ENCODE measurements at places on chromosomes 3 and 15. TPM values are rescaled to one million over a fixed set of nuclear protein-coding genes. Genes with fewer than 3 reads are reported as not detected.

- no peak overlapping the region for H3K4me3 ChIP-seq
- no peak for DNase-seq
- no peak overlapping the region for H3K27ac ChIP-seq
- H3K4me1 ChIP-seq, result peaks cover 9% of the 10 kb centered on the region
Observed at GRCh38 chr3:4292301-4292700, 10.9 kb upstream of the SETMAR start.

DNA sequence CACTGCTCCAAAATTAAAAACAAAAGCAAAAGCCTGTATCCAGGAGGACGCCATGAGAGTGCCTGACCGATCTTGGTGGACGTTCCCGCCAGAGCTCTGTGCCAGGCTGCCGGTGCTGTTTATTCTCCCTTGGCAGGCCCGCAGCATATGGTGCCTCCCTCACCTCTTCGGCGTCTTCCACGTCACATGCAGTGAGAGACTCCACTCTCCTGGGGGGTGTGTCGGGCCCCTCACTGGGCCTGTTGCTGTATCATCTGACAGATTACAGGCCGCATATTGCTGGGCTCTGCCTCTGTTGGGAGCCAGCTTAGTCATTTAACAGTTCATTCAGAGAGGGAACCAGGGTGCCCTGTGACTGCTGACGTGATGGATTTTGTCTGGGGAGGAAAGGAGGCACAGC lies 86.4 kb upstream of the ARRDC4 start:
- no peak for DNase-seq
- H3K4me1 ChIP-seq, result peaks cover 2% of the 10 kb centered on the region
- no peak overlapping the region for H3K27ac ChIP-seq
- H3K4me3 ChIP-seq, result no peak overlapping the region
- H3K36me3 ChIP-seq, result no peaks in the 10 kb centered on the region

Gene MESP1
- 1.1 TPM for total RNA-seq

GRCh38 chr3:37074178-37074577 lies 80.9 kb downstream of the MLH1 start:
- H3K27ac ChIP-seq, result no peak overlapping the region
- no peaks in the 10 kb centered on the region for H3K27me3 ChIP-seq
- peaks cover 13% of the 10 kb centered on the region for H3K4me1 ChIP-seq
- peaks cover 25% of the 10 kb centered on the region for H3K36me3 ChIP-seq
- DNase-seq, result no peak

- no peak for DNase-seq
- H3K4me1 ChIP-seq, result peaks cover 7% of the 10 kb centered on the region
- H3K27me3 ChIP-seq, result peaks cover 7% of the 10 kb centered on the region
- H3K27ac ChIP-seq, result no peak overlapping the region
- no peaks in the 10 kb centered on the region for H3K36me3 ChIP-seq
- H3K4me3 ChIP-seq, result no peak overlapping the region
Observed at GRCh38 chr15:48595981-48596380, 49.5 kb downstream of the FBN1 start.

Gene EBLN2
- total RNA-seq, result 6.3 TPM

Gene SNTN
- not detected for total RNA-seq

Gene TRPM1
- not detected for total RNA-seq

- H3K4me3 ChIP-seq, result no peak overlapping the region
- peaks cover 9% of the 10 kb centered on the region for H3K4me1 ChIP-seq
- H3K27ac ChIP-seq, result no peak overlapping the region
- H3K27me3 ChIP-seq, result peaks cover 13% of the 10 kb centered on the region
- H3K36me3 ChIP-seq, result no peaks in the 10 kb centered on the region
Observed at GRCh38 chr3:156978481-156978961, 152.4 kb downstream of the LEKR1 start.

Gene TASOR
- total RNA-seq, result 60.4 TPM

DNA sequence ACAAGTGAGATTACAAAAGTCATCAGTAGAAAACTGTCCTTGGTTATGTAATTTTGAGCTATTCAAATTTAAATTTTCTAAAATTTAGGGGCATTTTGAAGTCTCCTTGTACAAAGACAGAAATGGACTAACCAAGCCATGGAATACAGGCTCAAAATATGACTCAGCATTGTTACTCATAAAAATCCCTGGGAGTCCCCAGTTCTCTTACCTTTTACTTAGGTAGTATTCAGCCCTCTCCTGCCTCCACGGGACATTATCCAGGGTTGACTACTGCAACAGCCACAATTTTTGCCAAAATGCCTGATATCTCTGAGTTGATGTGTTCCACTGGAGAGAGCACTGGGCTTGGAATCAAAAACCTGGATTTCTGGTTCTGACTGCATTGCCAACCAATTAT lies 25.0 kb downstream of the CLDN18 start:
- no peaks in the 10 kb centered on the region for H3K36me3 ChIP-seq
- H3K27ac ChIP-seq, result no peak overlapping the region
- H3K4me1 ChIP-seq, result no peaks in the 10 kb centered on the region
- peaks cover 25% of the 10 kb centered on the region for H3K27me3 ChIP-seq
- DNase-seq, result no peak

Gene PRTG
- total RNA-seq, result not detected

DNA sequence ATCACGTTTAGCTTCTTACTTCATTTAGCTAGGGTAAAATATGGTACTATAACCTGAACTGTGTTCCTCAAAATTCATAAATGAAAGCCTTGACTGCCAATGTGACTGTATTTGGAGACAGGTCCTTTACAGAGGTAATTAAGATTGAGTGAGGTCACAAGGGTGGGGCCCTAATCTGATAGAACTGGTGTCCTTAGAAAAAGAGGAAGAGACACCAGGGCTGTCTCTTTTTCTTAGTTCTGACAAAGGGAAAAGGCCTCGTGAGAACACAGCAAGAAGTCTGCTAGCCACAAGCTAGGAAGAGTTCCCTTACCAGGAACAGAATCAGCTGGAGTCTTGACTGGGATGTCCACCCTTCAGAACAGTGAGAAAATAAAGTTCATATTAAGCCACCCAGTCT lies 162.7 kb downstream of the GMNC start:
- H3K4me3 ChIP-seq, result no peak overlapping the region
- no peaks in the 10 kb centered on the region for H3K36me3 ChIP-seq
- peaks cover 32% of the 10 kb centered on the region for H3K27me3 ChIP-seq
- no peaks in the 10 kb centered on the region for H3K4me1 ChIP-seq

Gene AMOTL2
- not detected for total RNA-seq

Gene SMAD6
- 0.40 TPM for total RNA-seq

DNA sequence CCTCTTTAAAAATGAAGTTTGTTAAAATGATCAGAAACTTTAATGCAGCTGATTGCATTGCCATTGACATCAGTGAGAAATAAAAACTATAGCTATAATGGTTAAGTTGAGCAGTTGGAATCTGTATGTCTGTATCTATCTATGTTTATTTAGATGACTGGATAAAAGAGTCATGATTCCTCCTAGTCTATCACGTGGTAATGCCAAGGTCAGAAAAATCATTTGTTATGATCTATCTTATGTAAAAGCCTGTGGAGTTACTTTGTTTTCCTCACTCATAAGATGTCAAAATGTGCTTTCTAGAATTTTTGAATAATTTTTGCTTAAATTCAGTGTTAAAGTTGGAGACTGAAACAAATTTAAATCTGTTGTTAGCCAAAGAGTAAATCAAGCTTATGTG lies 63.3 kb downstream of the MBNL1 start:
- peaks cover 69% of the 10 kb centered on the region for H3K4me1 ChIP-seq
- H3K27ac ChIP-seq, result no peak overlapping the region
- H3K36me3 ChIP-seq, result peaks cover 62% of the 10 kb centered on the region
- no peaks in the 10 kb centered on the region for H3K27me3 ChIP-seq

DNA sequence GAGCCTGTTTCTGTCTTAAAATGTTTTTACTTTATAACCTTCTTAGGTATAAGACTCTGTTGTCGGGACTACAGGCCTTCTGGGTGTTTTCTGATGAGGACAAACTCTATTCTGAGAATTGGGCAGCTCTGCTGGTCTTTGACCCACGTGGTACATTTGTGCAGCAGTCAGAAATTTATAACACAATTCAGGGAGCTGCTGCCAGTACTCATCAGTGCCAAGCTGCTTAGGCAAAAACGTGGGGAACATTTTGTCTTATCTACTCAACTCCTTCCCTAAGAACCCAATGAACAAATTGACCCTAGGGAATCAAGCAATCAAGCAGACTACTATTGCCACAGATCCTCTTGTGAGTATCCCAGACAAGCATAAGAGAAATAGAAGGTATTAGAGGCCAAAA lies 180.7 kb upstream of the PDZRN3 start:
- no peaks in the 10 kb centered on the region for H3K27me3 ChIP-seq
- no peaks in the 10 kb centered on the region for H3K36me3 ChIP-seq
- H3K4me1 ChIP-seq, result no peaks in the 10 kb centered on the region
- no peak for DNase-seq
- H3K27ac ChIP-seq, result no peak overlapping the region
- H3K4me3 ChIP-seq, result no peak overlapping the region

DNA sequence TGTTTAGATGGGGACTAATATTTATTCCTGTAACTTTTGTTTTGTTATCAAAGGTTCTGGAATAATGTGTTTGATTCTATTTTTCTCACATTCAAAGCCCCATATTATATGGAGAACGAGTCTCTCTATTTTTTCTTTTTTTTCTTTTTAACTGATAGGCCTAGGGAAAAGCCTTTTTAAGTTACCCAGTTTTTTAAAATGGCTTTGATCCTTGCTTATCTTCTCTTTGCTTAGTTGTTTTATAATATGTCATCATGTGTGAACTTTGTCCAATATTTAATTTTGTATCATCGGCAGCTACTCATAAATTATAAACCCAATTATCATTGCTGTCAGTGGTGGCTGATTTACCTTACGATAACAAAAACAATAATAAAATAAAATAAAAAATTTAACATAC lies 610.3 kb upstream of the BCHE start:
- no peaks in the 10 kb centered on the region for H3K4me1 ChIP-seq
- H3K27me3 ChIP-seq, result no peaks in the 10 kb centered on the region
- H3K36me3 ChIP-seq, result no peaks in the 10 kb centered on the region
- DNase-seq, result no peak
- no peak overlapping the region for H3K4me3 ChIP-seq
- no peak overlapping the region for H3K27ac ChIP-seq

Gene FES
- total RNA-seq, result 8.6 TPM

- no peaks in the 10 kb centered on the region for H3K27me3 ChIP-seq
- H3K4me3 ChIP-seq, result no peak overlapping the region
- DNase-seq, result no peak
- H3K27ac ChIP-seq, result no peak overlapping the region
- no peaks in the 10 kb centered on the region for H3K4me1 ChIP-seq
Observed at GRCh38 chr3:33612607-33613006, 105.4 kb downstream of the CLASP2 start.

GRCh38 chr3:191300422-191300821 lies 28.8 kb upstream of the CCDC50 start:
- H3K4me3 ChIP-seq, result no peak overlapping the region
- no peaks in the 10 kb centered on the region for H3K36me3 ChIP-seq
- peaks cover 5% of the 10 kb centered on the region for H3K27me3 ChIP-seq
- no peak for DNase-seq
- H3K27ac ChIP-seq, result no peak overlapping the region

Gene TFRC
- 239 TPM for total RNA-seq

DNA sequence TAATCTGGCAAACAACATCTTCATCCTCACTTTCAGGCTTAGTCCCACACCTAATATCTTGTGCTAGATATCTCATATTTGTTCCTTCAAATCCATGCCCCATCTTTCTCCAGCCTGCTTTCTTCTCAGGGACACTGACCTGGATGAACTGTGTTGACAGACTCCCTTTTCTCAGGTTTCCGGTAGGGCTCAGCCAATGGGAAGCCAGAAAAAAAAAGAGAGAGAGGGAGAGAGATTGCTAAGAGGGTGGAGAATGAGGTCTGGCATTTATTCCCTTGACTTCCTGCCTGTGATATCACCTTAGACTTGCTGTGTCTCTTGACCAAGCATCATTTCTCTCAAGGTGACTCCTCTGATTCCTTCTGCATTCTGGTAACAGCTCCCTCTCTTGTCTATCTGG lies 145.6 kb upstream of the ABI3BP start:
- DNase-seq, result no peak
- peaks cover 9% of the 10 kb centered on the region for H3K4me1 ChIP-seq
- no peak overlapping the region for H3K27ac ChIP-seq

Gene RETNLB
- total RNA-seq, result not detected

DNA sequence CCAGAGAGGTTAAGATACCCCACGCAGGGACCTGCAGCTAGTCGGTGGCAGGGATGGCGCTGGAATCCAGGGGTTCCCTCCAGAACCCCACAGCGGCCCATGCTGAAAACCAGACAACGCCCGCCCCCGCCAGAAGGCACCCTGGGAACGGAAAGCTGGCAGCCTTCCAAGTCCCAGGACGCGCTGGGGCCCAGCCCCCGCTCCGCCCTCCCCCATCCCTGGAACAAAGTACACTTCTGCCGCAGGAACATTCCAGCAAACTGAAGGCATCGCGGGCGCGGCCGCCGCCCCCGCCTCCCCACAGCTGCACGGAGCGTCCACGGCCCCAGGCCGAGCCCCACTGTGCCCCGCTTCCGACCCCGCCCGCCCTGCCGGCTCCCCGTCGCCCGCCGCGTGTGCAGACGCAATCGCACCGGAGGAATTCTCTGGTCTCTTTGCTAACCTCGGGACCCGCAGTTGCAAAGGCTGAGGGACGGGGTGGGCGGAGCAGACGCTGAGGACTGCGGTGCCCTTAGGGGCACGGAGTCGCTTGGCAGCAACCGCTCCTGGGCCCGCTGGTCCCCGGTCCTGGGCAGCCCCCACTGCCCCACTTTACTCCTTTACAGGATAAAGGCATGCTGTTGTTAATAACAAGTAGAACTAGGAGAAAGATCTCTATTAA lies 44.8 kb upstream of the RNU6-1 start:
- H3K4me1 ChIP-seq, result peaks cover 19% of the 10 kb centered on the region
- peak; percentile 42 for DNase-seq
- H3K27me3 ChIP-seq, result peaks cover 13% of the 10 kb centered on the region
- peak overlapping the region; percentile 64 for H3K4me3 ChIP-seq
- H3K27ac ChIP-seq, result peak overlapping the region; percentile 4

DNA sequence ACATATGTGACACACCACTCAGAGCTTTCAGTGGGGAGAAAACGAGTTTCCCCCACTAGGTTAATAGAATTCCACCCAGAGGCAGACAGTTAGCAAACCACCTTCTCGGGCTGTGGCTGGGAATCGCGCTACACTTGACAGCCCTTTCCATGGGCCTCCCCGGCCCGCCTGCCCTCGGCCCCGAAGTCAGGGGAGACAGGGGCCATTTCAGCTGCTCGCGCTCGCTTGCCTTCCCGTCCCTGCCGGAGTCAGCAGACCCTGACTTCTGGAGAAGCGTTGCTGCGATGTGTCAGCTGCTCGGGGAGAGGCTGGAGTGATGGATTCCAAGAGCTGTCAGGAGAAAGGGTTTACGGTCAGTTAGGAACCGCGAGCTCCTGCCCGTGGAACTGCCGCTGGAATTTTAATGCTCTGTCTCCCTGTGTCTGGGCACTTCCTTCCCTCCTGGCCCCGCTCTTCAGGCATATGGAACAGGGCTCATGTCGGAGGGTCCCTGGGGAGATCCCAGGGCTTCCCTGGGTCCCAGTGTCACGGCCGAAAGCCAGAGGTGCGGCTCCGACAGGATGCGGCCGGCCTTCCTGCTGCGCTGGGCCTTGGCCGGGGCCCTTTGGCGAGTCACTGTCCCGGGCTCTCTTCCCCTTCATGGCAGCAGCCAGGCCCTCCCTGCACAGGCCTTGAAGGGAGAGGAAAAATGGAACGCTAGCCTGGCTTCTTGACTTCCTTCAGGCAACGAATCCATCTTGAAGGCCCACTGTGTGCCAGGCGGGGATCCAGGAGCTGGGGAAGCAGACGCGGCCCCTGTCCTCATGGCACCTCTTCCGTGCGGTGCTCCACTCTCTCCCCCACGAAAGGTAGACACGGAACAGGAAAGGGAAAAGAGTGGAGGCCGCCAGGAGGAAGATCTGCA lies 38.4 kb upstream of the VPS8 start:
- DNase-seq, result no peak
- H3K27me3 ChIP-seq, result peaks cover 5% of the 10 kb centered on the region
- no peak overlapping the region for H3K4me3 ChIP-seq
- no peaks in the 10 kb centered on the region for H3K4me1 ChIP-seq
